ENCODE measurements at places on chromosomes 16 and 17.
A peak's percentile ranks its signal among the peaks of the same experiment; 100 is the strongest.

GRCh38 chr16:65260746-65261145 lies 138.9 kb upstream of the CDH11 start:
- no peak for DNase-seq
- H3K4me1 ChIP-seq = no peaks in the 10 kb centered on the region
- no peaks in the 10 kb centered on the region for H3K27me3 ChIP-seq
- H3K36me3 ChIP-seq = no peaks in the 10 kb centered on the region
- H3K4me3 ChIP-seq = no peak overlapping the region

- no peak for DNase-seq
- H3K36me3 ChIP-seq = no peaks in the 10 kb centered on the region
- no peaks in the 10 kb centered on the region for H3K4me1 ChIP-seq
- H3K27me3 ChIP-seq = no peaks in the 10 kb centered on the region
- no peak overlapping the region for H3K27ac ChIP-seq
- no peak overlapping the region for H3K4me3 ChIP-seq
Measured at GRCh38 chr17:67076290-67076689, 31.9 kb downstream of the CACNG1 start.

GRCh38 chr17:48025904-48026501 lies 11.6 kb downstream of the COPZ2 start:
- peak overlapping the region; percentile 77 for H3K27ac ChIP-seq
- H3K27me3 ChIP-seq = no peaks in the 10 kb centered on the region
- no peak for DNase-seq
- H3K4me1 ChIP-seq = peaks cover 38% of the 10 kb centered on the region

DNA sequence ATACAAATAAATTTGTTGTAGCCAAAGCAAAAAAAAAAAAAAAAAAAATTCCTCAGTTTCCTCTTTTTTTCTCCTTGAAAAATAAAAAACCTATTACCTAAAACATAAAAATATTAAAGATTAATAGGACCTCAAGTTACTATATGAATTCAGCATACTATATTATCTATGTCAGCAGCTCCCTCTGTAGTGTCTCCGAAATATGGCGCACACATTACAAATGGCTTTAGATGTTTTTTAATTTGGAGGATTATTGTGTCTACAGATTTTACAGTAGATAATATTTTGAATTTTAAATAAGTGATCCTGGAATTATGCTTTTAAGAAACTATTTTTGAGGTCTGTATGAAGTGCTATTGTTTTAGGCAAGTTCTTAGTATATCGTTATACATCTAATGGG lies 94.4 kb downstream of the NLK start:
- DNase-seq = no peak
- peaks cover 4% of the 10 kb centered on the region for H3K36me3 ChIP-seq
- H3K4me1 ChIP-seq = no peaks in the 10 kb centered on the region
- no peak overlapping the region for H3K27ac ChIP-seq
- H3K4me3 ChIP-seq = no peak overlapping the region

DNA sequence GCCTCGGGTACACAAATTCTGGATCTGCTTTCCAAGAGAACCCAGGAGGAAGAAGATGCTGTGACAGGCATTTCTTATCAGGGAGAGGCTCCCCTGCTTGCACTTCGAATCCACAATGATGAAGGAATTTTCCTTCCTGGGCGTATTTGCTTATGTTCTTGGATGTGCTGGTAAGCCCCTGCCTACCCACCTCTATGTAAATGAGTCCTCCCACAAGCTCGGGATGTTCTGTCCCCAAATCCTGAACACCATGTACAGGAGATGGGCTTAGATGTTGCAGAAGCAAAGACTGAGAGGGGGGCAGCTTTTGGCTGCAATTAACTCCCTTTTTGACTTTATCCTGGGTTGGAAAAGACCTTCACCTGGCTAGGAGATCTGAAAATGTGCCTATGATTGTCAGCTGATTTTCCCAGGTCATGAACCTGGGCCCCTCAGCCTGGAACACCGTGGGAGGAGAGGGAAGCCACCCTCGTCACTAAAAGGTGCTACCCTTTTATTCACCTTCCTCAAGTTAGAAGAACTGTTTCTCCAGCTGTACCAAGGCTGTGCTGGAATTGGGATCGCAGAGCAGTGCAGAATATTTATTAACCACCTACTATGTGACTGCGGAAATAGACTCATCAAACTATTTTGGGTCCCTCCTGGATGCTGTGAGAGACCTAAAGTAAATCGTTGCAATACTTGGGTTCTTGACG lies 150.1 kb downstream of the RBFOX1 start:
- no peaks in the 10 kb centered on the region for H3K27me3 ChIP-seq
- no peaks in the 10 kb centered on the region for H3K4me1 ChIP-seq
- H3K27ac ChIP-seq = no peak overlapping the region
- no peak overlapping the region for H3K4me3 ChIP-seq

GRCh38 chr17:75124041-75124818 lies 7.3 kb downstream of the NT5C start:
- DNase-seq = no peak
- H3K4me3 ChIP-seq = no peak overlapping the region
- H3K4me1 ChIP-seq = peaks cover 29% of the 10 kb centered on the region
- H3K27ac ChIP-seq = peak overlapping the region; percentile 77

DNA sequence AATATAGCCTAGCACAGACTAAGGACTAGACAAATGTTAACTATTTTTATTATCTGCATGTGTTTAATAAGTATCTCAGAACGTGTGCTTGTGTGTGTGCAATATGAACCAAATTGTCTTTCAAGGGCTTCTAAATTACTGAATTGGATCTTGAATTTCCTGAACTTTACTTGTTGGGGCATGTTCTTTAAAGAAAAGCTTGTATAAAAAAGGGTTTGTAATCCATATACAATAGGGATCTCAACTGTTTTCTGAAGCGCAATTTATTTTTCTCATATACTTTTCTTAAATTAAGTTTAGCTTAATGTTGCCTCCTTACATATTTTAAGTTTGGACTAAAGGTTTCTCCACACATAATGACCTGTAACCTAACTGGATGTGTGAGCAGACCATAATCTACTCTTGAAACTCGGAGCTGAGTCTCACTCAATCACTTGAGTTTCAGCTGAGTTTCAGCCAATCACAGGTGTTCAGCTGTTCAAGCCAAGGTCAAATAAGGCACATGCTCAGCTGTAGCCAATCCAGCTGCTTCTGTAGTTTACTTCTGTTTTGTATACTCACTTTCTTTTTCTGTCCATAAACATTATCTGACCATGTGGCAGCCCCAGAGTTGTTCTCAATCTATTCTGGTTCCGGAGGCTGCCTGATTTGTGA lies 72.3 kb downstream of the CDK5R1 start:
- H3K27me3 ChIP-seq = no peaks in the 10 kb centered on the region
- no peak overlapping the region for H3K4me3 ChIP-seq
- no peak for DNase-seq
- H3K27ac ChIP-seq = no peak overlapping the region
- H3K4me1 ChIP-seq = no peaks in the 10 kb centered on the region

GRCh38 chr16:67372664-67373063 lies 20.6 kb downstream of the TPPP3 start:
- H3K4me3 ChIP-seq = no peak overlapping the region
- H3K27me3 ChIP-seq = no peaks in the 10 kb centered on the region
- no peaks in the 10 kb centered on the region for H3K4me1 ChIP-seq
- H3K27ac ChIP-seq = no peak overlapping the region

- H3K4me3 ChIP-seq = peak within 1 kb of the TSS; percentile 98
- no peaks in the 10 kb centered on the region for H3K27me3 ChIP-seq
- H3K4me1 ChIP-seq = peaks cover 38% of the 10 kb centered on the region
- peak within 1 kb of the TSS; percentile 62 for H3K27ac ChIP-seq
- DNase-seq = no peak
Measured at GRCh38 chr16:787978-788398, at the start of gene RPUSD1. Gene RPUSD1, minus strand, starts transcription at chr16:788381. Its CDS starts 644 bp downstream, at chr16:787737.

GRCh38 chr16:25855063-25855462 lies 163.3 kb downstream of the HS3ST4 start:
- H3K27ac ChIP-seq = no peak overlapping the region
- H3K36me3 ChIP-seq = no peaks in the 10 kb centered on the region
- H3K4me1 ChIP-seq = no peaks in the 10 kb centered on the region
- no peak overlapping the region for H3K4me3 ChIP-seq

- H3K4me1 ChIP-seq = peaks cover 71% of the 10 kb centered on the region
- DNase-seq = no peak
- H3K27me3 ChIP-seq = no peaks in the 10 kb centered on the region
- H3K36me3 ChIP-seq = no peaks in the 10 kb centered on the region
- no peak overlapping the region for H3K4me3 ChIP-seq
Measured at GRCh38 chr17:80026359-80027042, 9.2 kb downstream of the TBC1D16 start.

- H3K27me3 ChIP-seq = no peaks in the 10 kb centered on the region
- H3K27ac ChIP-seq = no peak overlapping the region
- H3K4me1 ChIP-seq = no peaks in the 10 kb centered on the region
- no peak overlapping the region for H3K4me3 ChIP-seq
- no peak for DNase-seq
Measured at GRCh38 chr16:13307255-13307654, 405.9 kb downstream of the SHISA9 start.

GRCh38 chr17:32878211-32878610 lies 1.3 kb upstream of the MYO1D start:
- no peak for DNase-seq
- H3K27me3 ChIP-seq = no peaks in the 10 kb centered on the region
- no peak overlapping the region for H3K4me3 ChIP-seq
- H3K36me3 ChIP-seq = no peaks in the 10 kb centered on the region
- peaks cover 32% of the 10 kb centered on the region for H3K4me1 ChIP-seq

All from vagina (tissue), 2 donors.